ENCODE measurements at places on chromosomes 1 and 21.

GRCh38 chr1:56024155-56024554 lies 555.2 kb downstream of the PLPP3 start:
- no peak for DNase-seq

GRCh38 chr1:185245466-185245865 lies 71.6 kb downstream of the IVNS1ABP start:
- peak; percentile 12 for DNase-seq

GRCh38 chr1:32948905-32949304 lies 15.7 kb downstream of the RNF19B start:
- DNase-seq = no peak

DNA sequence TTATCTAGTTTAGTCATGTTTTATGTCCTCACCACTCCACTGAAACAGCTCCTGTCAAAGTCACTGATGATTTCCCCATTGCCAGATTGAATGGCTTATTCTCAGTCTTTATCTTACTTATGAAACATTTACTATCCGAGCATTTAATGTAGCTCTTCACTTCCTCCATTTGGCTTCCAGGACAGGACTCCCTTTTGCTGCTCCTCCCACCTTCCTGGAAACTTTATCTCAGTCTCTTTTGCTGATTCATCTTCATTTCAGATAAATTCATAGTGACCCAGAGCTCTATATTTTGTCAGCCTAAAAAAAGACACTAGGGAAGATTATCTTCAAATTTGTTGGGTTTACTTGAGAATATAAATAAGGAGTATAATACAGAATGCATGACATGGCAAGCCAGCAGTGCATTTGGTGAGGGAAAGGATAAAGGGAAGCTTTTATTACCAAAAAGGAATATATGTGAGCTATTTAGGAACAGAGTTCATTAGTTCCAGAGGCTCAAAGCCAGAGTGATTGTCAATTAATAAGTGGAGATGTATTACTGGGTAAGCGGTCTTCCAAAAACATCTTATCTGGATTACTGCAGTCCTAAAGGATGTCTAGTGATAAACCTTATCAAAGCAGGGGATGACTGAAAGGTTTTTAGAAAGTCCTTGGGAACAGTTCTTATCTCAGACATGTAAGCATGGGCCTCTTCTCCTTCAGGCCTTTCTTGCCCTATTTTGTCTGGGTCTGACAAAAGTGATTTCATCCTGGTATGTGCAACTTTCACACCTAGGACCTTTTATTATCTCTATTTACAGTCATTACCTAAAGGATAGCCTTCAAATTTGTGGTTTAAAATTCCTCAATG lies 25.6 kb downstream of the IL23R start:
- peak; percentile 73 for DNase-seq

- no peak for DNase-seq
Measured at GRCh38 chr21:14870853-14871149, 194.0 kb downstream of the NRIP1 start.

DNA sequence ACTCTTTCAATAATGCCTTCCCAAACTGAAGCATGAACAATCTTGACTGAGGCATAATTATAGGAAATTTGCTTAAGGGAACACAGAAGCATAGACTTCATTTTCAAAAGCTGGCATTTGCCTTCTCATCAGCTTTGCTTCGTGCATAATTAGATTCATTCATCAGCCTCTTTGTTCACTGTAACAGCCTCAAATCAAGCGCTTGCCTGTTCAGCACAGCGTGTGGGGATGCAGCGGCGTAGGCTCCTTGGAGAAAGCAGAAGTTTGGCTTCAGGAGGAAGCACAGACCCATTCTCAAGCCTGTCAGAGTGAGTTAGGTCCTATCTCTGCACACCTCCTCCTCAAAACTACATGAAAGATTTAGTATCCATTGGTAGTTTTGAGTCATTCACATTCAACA lies 246.4 kb upstream of the MAP1LC3C start:
- no peak for DNase-seq

DNA sequence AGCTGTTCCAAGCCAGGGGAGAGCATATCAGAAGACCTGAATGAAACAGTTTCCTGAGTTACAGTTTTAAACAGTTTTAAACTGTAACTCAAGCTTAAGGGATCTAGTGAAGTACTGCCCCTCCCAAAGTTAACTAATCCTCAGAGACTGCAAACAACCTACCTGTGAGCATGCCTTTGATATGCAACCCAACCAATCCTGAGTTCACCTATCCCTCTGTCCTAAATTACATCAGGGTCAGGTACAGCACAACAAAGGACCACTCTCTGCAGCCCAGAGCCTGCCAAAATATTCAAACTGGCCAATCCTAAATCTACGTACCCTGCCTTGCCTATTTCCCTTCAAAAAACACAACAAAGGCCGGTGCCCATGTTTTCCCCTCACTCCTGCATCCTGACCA lies 32.8 kb upstream of the RAVER2 start:
- no peak for DNase-seq

- no peak for DNase-seq
Measured at GRCh38 chr1:210944252-210944651, 189.7 kb downstream of the KCNH1 start.

GRCh38 chr21:44454747-44455523 lies at the start of gene LRRC3:
Gene LRRC3 (plus strand): TSS chr21:44455510. CDS start chr21:44456645, 1,135 bp downstream.
- peak; percentile 57 for DNase-seq

- DNase-seq = no peak
Measured at GRCh38 chr1:72937905-72938304, 655.6 kb upstream of the NEGR1 start.

- DNase-seq = no peak
Measured at GRCh38 chr1:111289371-111289770, 1.3 kb upstream of the CHIA start.

DNA sequence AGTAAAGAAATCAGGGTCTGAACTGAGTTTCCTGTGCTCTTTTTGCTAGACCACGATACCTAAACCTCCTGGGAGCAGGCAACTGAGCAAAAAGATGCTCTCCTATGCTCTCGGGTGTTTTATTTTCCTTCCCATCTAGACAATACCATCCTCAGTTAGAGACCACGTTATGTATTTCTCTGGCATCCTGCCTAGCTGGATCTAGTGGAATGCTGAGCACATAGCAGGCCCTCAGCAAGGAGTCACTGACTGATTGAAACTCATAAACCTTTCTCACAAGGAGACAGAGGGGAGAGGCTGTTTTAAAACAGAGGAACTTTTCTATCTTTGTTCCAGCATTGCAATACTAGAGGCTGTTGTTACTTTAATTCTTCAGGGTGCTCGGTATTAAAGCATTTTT lies 168.0 kb downstream of the CYYR1 start:
- peak; percentile 51 for DNase-seq

All from amniotic epithelial cell (primary cell).